Suprapubic skin (tissue), 4 donors: ENCODE measurements at places on chromosomes 1 and 21. TPM values are rescaled to one million over a fixed set of nuclear protein-coding genes. Genes with fewer than 3 reads are reported as not detected.

GRCh38 chr1:198220428-198220827 is 63.6 kb downstream of the NEK7 start:
- no peak for DNase-seq

- DNase-seq = no peak
Measured at GRCh38 chr1:22741118-22741517, 30.5 kb downstream of the EPHB2 start.

DNA sequence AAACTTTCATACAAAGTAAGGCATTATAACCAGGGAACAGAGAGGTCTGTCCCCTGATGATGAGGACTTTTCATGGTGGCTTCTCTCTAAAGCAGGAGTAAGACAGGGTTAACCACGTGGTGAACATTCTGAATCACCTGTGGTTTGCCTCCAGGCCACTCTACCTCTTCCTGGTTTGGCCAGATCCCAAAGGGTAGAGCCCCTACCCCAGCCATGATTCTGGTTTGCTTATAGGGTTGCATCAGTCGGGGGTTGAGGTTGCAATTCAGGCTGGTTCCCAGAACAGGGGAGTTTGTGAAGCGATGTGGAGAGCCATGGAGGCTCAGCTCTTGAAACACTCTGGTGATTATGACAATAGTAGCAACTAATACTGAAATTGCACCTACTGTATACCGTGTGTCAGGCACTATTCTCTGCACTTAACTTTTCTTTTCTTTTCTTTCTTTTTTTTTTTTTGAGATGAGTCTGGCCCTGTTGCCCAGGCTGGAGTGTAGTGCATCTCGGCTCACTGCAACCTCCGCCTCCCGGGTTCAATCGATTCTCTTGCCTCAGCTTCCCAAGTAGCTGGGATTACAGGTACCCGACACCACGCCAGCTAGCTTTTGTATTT is 8.3 kb downstream of the CNR2 start:
- DNase-seq = no peak

DNA sequence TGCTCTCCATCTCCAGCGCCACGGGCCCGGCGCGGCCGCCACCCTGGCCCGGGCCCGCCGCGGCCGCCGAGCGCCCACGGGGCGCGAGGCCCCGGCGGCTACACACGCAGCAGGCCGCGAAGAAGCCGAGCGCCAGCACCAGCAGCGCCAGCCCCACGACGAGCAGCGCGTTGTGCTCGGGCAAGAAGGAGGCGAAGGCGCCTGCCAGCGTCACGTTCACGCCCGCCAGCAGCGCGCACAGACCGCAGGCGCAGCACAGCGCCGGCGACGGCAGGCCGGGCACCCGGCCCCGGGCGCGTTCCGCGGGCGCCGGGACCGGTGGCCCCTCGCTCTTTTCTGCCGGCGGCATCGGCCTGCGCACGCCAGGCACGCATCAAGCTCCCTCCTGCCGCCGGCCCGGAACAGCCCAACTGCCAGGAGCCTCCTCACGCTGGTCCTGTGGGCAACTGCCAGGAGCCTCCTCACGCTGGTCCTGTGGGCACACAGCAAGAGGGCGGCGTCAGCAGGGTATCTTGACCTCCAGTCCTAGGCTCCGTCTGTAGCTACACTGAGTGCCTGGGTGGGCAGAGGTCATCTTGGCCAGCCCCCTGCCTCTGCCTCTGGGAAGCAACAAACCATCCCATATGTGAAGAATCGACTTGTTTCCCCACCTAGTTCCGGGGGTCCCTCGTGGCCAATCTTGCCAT is 18.1 kb downstream of the KNCN start:
- DNase-seq = no peak

DNA sequence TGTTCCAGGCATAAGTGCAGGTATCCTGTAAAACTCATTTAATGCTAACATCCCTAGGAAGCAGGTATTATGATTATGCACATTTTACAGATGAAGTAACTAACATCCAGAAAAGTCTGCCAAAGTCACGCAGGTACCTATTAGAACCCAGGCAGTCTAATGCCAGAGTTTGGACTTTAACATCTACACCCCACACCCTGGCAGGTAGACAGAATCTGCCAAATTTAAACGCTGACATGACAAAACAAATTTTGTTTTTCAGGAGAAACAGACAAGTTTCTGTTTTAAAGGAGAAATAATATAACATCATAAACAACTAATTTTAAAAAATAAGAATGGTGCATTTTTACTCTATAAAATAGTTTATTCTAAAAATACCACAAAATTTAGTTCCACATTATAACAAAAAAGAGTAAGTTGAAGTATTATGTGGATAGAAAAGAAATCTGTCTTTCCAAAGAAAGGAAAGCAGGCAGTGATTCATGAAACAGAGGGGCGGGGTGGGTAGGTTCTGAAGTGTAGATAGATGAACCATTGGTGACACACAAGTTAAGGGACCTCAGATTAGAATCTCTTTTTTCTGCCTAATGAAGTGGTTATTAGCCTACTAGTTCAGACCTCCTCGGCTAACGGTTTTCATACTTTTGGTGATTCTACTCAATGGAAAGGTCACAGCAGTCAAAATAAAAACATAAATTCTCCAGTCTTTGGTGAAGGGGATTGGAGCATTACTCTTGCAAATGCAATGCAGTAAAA is 1.7 kb downstream of the ASPM start:
- DNase-seq = no peak

DNA sequence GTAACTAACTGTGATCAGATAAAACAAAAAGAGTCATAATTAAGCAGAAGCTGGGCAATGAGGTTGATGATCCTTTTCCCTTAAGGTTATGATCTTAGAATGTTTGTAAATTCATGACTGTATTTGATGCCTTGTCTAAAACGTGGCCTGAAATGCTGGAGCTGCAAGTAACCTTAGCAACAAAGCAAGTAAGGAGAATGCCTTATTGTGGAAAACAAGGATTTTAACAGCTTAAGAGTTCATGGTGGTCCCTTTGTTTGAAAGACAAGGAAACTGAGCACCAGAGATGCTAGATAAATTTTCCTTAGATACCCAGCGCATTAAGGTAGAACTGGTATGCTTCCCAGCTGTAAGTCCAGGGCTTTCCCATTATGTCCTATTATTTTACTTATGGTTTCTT is 25.7 kb upstream of the XPR1 start:
- DNase-seq = no peak

DNA sequence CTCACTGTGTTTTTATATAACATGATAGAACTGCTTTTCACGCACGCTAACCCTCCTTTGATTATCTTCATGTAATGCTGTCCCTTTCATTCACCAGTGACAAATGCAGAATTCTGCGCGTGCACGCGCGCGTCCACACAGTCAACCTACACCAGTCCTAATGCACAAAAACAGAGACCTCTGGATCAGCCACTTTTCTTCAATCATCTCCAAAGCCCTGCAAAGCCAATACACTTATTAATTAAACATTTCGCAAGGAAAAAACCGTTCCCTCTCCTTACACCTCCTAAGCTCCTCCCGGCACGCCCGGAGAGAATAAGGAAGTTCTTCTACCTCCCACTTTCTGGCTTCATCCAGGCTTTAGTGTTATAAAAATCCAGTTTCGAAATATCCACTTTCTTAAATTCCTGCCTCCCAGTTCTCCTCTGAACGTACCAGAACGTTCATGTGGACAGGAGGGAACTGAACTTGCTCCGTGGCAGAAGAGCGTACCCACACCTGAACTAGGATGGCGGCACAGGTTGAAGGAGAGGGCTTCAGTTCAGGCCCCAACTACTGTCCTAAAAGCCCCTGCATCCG is 4.6 kb downstream of the LMX1A start:
- no peak for DNase-seq

GRCh38 chr1:12146343-12147112 is 20.3 kb upstream of the TNFRSF1B start:
- DNase-seq = no peak

GRCh38 chr21:29238967-29239290 is 59.8 kb upstream of the BACH1 start:
- DNase-seq = no peak

DNA sequence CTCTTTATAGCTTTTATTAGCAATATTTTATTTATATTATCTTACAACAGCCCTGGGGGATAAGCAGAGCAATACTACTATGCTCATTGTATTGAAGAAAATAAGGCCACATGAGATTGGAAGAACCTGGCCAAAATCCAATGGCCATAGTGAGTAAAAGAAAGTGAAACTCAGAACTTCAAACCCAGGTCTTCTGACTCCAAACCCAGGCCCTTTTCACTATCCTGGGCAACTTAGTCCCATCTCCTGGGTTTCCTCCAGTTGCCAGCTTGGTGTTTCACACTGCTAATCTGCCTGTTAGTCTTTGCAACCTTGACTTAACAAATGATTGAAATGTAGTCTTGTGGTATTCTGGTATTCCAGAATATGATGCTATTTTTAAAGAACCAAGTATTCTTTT is 22.4 kb upstream of the EXO1 start:
- DNase-seq = no peak

GRCh38 chr1:150152772-150153456 is 3.2 kb downstream of the PLEKHO1 start:
- DNase-seq = no peak

DNA sequence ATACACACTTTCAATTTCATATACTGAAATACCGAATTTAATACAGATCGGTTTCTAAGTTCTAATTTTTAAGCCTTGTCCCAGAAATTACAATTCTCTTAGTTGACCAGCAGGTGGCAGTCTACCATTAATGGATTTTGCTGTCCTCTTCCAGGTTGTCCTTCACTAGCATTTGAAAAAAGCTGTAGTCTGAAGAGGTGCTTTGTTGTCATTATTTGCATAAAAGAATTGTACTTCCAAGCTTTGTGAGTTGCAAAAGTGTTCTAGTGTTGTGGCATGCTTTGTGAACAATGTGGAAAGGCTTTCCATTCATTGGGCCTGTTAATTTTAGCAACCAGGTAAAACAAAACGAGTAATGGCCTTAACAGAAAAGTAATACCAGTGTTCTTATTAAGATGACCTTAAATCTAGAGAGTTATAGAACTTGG is 193.6 kb downstream of the RPS6KC1 start:
- no peak for DNase-seq

- DNase-seq = peak; percentile 35
Measured at GRCh38 chr1:30919025-30919881, 10.7 kb upstream of the SDC3 start.

DNA sequence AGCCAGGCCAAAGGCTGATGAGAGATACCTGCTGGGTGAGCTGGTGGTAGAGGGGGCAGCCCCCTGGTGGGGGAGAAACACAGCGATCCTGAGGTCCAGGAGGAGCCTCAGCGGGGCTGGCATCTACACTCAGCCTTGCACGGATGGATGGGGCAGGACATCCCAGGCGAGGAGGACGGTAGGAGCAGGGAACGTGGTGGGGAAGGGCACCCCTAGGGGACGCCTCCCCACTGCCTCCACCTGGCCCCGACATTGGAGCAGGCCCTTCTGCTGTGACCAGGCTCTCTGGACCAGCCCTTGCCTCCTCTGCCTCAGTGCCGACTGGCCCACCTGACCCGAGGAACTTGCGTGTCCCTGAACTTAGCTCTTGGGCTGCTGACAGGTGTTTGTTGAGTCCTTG is 6.4 kb upstream of the MMEL1 start:
- no peak for DNase-seq

GRCh38 chr1:19461220-19461554 is 24.2 kb downstream of the CAPZB start:
- no peak for DNase-seq

- no peak for DNase-seq
Measured at GRCh38 chr1:154886281-154887015, 16.4 kb upstream of the KCNN3 start.

DNA sequence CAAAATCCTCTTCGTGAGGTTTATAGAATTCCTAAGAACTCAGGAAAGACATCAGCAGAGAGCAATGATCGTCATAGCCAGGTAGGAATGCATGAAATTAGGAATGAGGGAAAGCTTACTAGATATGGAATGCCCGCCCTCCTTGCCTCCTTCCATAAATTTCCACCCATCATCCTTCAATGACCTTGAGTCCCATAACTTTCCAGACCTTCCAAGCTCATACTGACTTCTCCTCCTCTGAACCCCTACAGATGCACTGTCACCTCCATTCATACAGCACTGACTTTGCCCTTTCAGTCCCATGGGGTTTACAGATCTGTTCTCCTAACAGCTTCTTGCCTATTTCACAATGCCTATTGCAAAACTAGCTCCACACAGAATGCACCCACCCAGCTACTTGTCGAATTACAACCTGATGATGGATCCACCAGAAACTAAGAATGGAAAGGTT is 23.8 kb upstream of the PPP1R15B start:
- no peak for DNase-seq

GRCh38 chr1:109304226-109304920 is 2.4 kb downstream of the MYBPHL start:
- DNase-seq = no peak

GRCh38 chr1:117607471-117607870 is 1.6 kb downstream of the TENT5C start:
- DNase-seq = no peak

- no peak for DNase-seq
Measured at GRCh38 chr1:31723828-31724359, 20.1 kb upstream of the COL16A1 start.

- no peak for DNase-seq
Measured at GRCh38 chr21:26843933-26844257, 1.3 kb downstream of the ADAMTS1 start.

- no peak for DNase-seq
Measured at GRCh38 chr1:233834609-233835008, 69.9 kb upstream of the SLC35F3 start.

DNA sequence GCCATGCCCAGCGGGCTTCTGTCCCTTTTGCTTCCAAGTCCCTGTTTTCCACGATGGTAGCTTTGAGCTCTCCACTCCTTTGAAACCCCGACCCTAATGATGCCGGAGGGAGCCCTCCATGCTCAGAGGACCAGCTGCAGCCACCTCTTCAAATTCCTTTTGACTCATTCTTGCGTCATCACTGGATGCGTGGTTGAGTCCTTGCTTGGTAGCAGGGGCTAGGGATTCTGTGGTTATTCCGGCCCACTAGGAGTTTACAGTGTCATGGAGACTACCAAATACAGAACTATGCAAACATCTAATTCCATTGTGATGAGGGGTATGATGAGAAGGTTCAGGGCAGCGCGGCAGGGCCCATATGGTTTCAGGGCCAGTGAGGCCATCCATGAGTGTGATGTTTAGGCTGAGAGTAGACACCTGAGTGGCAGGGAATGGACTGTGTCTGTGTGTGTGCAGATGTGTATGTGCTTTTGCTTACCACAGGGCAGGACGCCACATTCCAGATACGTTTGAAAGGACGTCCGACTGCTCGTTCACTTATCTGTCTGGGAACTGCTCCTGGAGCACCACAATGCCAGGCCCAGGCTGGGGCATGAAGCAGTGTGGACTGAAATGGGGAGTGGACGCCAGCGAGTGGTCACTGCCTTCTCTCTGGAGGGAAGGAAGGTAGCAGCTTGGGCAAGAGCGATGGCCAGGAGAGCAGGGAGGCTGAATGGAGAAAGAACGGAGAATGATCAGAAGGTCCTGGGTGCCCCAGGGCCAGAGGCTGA is 30.4 kb upstream of the ZBTB21 start:
- no peak for DNase-seq

- no peak for DNase-seq
Measured at GRCh38 chr1:108644984-108645383, 15.9 kb downstream of the HENMT1 start.

The CELF3 gene
- not detected for total RNA-seq

The CHI3L1 gene
- 135 TPM for total RNA-seq

The RGS8 gene
- not detected for total RNA-seq

The GLIS1 gene
- total RNA-seq = 0.34 TPM

The CTSS gene
- 16.0 TPM for total RNA-seq

The KRTAP20-3 gene
- not detected for total RNA-seq

The GJB5 gene
- total RNA-seq = 86.5 TPM

The S100A7 gene
- total RNA-seq = 27.7 TPM

The TAL1 gene
- total RNA-seq = 1.7 TPM

The ELAPOR1 gene
- 84.8 TPM for total RNA-seq
